RKO (cell line): ENCODE measurements at places on chromosomes 3 and 15.
A peak's percentile ranks its signal among the peaks of the same experiment; 100 is the strongest.

GRCh38 chr3:143237077-143237627 lies 117.6 kb downstream of the CHST2 start:
- no peak for DNase-seq

GRCh38 chr3:54901906-54902685 lies 25.8 kb downstream of the LRTM1 start:
- no peak for DNase-seq

GRCh38 chr3:32820971-32821685 lies 3.3 kb downstream of the TRIM71 start:
- DNase-seq = no peak

DNA sequence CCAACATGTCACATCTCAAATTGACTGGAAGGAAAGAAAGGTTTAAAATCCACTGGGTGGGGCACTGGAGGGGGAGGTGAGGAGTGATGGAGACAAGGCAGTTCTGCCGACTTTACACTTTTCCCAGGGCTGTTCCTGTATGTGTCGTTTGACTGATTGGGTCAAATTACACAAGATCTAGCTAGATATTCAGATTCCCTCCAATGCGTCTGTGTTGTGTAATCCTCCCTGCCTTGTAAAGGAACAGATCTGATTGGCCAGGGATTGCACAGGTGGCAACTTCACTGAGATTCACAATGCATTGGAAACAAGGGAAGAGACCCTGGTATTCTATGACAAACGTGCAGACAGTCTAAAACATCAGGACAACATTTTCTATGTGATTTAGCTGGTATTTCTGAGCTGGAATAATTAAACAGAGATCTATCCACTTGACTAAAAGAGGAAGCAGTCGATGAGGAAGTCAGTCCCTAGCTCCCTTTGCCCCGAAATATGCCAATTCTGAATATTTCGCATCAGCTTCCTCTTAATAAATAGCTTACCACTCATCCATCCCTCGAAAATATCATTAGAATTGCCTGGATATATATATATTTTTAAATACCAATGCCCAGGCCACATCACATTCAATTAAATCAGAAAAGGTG lies 312.9 kb downstream of the RORA start:
- no peak for DNase-seq

- no peak for DNase-seq
These were observed 222.1 kb downstream of the LRTM1 start for GRCh38 chr3:54705730-54706129.

DNA sequence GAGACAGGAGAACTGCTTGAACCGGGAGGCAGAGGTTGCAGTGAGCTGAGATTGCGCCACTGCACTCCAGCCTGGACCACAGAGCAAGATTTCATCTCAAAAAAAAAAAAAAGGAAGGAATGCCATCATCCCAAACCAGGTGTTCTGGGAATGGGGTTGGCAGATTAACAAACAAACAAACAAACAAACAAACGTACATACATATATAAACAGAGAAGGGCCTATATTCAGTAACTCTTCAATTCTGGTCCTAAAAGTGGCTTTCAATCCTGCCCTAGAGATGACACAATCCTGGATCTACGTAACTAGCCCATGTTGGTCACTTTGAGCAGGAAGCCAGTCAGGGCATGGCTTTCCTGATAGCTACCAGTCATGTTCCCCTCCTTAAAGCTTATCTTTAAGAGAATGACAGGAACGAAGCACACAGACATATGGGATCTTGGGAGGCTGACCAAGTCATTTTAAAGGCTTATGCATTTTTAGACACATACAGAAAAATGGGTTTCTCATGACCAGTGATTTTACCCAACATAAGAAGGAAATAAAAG lies 29.9 kb upstream of the RAB11A start:
- no peak for DNase-seq

DNA sequence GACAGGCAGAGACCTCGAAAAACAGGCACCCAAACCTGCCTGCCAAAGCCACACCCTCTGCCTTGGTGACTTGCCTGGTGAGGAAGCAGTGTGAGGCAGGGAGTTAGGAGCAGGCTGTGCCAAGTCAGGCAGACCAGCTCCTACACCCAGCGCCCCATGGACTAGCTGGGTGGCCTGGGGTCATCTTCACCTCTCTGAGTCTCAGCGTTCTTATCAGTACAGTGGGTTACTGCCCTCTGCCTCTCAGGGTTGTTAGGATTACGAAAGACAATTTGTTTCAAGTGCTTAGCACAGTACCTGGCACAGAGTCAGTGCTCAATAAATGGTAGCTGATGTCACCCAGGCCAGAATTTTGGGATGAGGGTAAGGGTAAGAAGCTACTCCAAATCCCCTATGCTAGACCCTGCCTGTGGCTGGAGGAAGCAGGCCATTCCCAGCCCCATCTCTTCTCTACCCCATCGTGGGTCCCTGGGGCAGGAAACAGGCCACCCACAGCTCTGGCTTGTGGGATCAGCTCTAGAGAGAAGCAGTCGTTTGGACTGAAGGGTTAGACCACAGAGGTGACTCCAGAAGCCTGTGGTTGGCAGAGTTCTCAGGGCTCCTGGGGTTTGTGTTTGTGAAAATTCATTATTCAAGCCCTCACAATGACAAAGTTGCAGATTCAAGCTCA lies 10.1 kb downstream of the SLC51B start:
- no peak for DNase-seq

DNA sequence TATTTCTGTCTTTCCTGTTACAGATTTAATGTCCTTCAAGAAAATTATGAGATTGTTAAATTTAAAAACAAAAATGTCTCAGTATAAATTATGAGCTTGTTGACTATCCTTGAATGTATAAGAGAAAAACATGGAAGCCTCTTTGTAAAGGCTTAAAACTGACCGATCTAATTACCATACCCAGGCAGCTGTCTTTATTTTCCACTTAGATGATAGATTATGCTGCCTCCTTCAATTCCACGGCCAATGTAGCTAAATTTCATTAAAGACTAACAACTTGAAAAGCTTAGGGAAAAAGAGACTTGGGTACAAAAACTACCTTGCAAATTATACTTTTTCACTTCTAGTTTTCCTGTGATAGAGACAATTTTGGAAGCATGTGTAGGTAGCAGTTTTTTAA lies 88.3 kb downstream of the ATP10A start:
- no peak for DNase-seq

- no peak for DNase-seq
These were observed 86.5 kb upstream of the PFN2 start for GRCh38 chr3:150057227-150057626.

GRCh38 chr15:99153026-99153535 lies 48.2 kb downstream of the SYNM start:
- DNase-seq = no peak

- DNase-seq = no peak
These were observed 24.2 kb downstream of the ATP13A4 start for GRCh38 chr3:193530231-193531165.

- no peak for DNase-seq
These were observed 228.4 kb downstream of the DIPK2A start for GRCh38 chr3:144200004-144200403.

DNA sequence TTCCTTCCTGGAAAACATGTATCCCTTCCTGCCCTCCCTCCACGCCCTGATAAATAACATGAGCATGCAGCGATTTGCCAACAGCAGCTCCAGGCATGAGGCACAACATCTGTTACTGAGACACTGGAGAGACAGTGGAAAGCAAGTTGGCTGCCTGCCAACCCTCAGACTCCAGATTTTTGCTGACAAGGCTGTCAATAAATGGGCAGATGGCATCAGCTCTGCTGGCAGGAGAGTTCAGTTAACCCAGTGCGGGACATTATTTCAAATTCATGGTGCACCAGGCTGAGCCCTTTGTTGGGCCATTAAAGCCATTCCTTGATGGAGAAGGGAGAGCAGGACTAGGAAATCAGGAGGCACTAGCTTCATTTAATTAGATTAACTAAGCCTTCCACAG lies 293.3 kb downstream of the MEX3B start:
- DNase-seq = no peak

DNA sequence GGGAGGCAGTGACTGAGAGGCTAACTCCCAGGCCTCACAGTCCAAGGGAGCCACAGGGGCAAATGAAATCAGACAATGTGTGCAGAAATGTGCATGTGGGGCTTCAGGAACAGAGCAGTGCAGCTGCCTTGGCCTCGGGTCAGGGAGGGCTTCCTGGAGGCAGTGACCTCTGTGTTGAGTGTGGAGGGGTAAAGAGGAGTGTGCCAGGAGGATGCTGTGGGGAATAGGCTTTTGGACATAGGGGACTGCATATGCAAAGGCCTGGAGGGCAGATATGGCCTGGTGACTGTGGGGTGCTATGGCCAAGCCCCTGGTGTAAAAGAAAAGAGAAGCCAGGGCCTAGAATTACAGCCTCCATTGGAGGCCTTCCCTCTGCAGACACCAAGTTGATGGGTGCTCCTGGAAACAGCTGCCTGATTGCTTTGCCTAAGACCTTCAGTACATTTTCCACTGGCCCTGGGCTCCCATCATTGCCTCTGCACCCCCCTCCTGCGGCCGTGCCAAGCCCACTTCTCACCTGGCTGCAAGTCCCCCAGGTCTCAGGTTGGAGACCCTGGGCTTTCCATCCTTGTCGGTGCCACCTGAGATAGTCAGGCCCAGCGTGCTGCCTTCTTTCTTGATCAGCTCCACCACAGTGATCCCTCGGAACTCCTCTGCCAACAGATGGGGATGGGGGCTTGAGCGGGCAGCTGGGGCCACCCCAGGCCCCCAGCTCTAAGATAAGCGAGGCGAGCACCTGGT lies 15.1 kb downstream of the GRIP2 start:
- no peak for DNase-seq

GRCh38 chr15:77179541-77179998 lies 108.7 kb upstream of the TSPAN3 start:
- no peak for DNase-seq

DNA sequence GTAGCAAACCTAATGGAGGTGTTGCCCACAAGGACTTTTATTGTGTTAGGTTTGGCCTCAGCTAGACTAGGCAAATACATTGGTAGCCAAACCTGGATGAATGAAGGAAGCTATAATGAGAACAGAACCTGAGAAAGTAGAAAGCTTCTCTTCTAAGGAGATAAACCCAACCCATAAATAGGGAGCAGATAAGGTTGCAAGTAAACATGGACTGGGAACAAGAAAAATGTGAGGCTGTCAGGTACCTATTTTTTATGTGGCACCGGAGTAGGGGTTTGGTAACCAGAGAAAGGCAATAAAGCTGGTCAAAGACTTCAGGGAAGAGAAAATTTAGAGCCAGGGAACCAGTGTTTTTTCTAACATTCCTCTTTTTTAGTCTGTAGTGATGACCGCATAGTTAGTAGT lies 25.0 kb downstream of the ZNF654 start:
- DNase-seq = no peak

DNA sequence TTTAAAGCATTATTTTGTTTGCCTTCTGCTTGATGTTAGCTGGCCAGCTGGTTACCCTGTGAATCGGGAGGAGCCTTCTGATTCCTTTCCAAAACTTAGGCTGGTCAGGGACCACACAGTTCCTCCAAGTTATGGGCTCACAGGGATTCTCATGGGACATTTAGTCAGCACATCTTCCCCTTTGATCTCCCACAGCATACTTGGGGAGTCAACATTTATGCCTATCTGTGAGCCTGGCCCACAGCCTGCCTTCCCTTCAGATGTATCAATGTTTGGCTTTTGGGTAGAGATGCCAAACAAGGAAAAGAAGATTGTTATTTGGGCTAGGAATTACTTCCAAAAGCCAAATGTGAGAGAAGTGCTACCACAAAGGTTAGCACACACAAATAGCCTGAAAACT lies 32.6 kb upstream of the DCP1A start:
- no peak for DNase-seq

- DNase-seq = peak; percentile 65
These were observed 199.1 kb downstream of the LRRN1 start for GRCh38 chr3:3998140-3998922.

DNA sequence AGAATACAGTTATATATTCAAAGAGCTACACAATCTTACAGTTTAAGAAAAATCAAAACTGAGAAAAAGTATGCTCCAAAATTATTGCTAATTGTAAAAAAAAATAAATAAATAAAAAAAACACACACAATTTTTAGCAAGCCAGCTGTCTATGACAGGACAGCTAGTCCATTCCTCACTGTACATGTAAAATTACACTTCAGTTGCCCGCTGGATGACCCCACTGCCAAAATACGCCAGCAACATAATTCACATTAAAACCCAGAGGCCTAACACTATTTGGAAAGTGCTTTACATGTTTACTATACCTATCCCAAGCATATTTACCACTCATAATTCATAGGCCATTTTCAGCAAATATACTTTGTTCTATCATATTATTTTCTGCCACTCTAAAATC lies 5.8 kb downstream of the MYO9A start:
- no peak for DNase-seq

DNA sequence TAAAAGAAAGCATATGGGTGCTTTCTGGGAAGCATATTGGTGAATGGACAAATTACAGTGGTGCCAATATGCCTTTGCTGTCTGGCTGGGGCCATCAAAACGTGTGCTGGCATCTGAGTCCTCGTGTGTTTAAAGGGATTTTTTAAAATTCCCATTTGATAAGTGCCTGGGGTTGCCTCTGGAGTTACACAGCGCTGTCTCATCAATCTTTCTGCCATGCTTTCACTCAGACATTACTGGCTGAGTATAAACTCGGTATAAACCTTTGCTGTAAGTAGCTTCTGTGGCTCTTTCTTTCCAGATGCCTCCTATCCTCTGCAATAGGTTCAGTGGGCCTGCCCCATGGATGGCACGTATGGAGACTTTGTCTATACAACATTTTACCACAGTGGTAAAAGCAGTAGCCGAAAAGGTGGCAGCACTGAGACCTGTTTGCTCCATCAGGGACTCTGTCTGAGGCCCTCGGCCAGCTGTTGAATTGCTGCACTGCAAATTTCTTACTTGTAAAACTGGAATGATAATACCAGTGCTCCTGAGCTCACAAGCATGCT lies 195.5 kb downstream of the LPP start:
- DNase-seq = no peak

DNA sequence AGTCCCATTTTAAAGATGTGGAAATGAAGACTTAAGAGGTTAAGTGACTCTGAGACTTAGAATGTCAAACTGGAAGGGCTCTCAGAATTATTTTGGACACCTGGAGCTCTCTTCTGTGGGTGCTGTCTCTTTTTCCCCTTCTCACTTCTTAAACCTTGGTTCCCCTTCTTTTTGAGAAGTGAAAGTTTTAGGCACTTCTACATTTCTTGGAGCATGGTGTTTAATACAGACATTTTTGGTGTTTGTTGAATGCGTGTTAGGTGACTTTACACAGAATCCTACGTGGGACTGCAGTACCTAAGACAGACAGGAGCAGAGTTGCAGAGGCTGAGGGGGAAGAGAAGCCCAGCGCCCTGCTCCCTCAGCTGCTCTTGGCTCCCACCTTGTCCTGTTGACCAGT lies 133.3 kb downstream of the MDFIC2 start:
- DNase-seq = no peak

DNA sequence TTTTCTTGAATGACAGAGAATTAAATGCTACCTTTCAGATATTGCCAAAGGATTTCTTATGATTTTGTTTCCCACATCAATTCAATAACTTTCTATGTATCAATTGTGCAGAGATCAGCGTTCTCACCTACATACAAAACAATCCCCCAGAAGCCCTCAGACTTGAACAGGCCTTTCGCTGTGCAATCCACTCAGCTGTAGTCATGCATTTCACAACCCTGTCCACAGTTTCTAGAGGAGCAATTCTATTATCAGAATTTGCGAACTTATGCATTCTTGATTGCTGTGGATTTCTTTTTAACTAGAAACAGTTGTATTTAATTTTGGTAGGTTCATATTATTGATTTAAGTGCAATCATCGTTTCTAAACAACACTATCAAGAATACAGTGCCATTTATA lies 13.7 kb upstream of the ALCAM start:
- DNase-seq = no peak

- peak; percentile 89 for DNase-seq
These were observed 88.0 kb downstream of the TTBK2 start for GRCh38 chr15:42832576-42832975.
